Activated CD4-positive, alpha-beta T cell treated with anti-CD3 and anti-CD28 coated beads, Interleukin-2, amount 50 U/mL, for 1 hour (primary cell): ENCODE measurements at places on chromosomes 3 and 15.

GRCh38 chr3:177351206-177351605 lies 153.9 kb upstream of the TBL1XR1 start:
- no peak for DNase-seq

- no peak for DNase-seq
Measured at GRCh38 chr3:185207481-185207880, 46.4 kb downstream of the EHHADH start.

DNA sequence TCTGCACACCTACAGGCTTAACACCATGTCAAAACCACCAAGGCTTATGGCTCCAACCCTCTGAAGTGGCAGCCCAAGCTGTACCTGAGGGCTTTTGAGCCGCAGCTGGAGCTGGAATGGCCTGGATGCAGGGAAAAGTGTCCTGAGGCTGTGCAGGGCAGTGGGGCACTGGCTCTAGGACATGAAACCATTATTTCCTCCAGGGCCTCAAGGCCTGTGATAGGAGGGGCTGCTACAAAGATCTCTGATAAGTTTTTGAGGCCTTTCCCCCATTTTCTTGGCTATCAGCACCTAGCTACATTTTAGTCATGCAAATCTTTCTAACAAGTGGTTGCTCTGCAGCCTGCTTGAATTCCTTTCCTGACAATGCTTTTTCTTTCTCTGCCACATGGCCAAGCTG lies 37.6 kb downstream of the SPATA16 start:
- DNase-seq = no peak

- no peak for DNase-seq
Measured at GRCh38 chr3:59756934-59757333, 707.1 kb upstream of the CFAP20DC start.

- DNase-seq = no peak
Measured at GRCh38 chr3:191997093-191997492, 536.1 kb downstream of the PYDC2 start.

- DNase-seq = peak; percentile 69
Measured at GRCh38 chr3:56800130-56800831, 1.5 kb downstream of the ARHGEF3 start.

DNA sequence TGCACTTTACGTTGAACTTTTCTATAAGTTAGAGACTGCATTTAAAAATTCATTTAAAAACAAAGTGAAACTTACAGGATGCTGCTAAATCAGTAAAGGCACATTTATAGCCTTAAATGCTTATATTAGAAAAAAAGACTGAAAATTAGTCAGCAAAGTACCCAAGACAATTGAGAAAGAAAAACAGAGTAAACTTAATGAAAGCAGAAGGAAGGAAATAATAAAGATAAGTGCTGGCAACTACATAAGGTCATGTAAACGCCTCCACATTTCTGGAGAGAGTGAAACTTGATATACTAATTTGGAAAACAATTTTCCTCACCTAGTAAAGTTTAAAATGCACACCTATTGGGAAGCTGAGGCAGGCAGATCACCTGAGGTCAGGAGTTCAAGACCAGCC lies 58.2 kb upstream of the ACAN start:
- no peak for DNase-seq

- no peak for DNase-seq
Measured at GRCh38 chr15:67678993-67679392, 136.5 kb downstream of the MAP2K5 start.

GRCh38 chr3:72903004-72903403 lies 15.2 kb downstream of the GXYLT2 start:
- DNase-seq = no peak

DNA sequence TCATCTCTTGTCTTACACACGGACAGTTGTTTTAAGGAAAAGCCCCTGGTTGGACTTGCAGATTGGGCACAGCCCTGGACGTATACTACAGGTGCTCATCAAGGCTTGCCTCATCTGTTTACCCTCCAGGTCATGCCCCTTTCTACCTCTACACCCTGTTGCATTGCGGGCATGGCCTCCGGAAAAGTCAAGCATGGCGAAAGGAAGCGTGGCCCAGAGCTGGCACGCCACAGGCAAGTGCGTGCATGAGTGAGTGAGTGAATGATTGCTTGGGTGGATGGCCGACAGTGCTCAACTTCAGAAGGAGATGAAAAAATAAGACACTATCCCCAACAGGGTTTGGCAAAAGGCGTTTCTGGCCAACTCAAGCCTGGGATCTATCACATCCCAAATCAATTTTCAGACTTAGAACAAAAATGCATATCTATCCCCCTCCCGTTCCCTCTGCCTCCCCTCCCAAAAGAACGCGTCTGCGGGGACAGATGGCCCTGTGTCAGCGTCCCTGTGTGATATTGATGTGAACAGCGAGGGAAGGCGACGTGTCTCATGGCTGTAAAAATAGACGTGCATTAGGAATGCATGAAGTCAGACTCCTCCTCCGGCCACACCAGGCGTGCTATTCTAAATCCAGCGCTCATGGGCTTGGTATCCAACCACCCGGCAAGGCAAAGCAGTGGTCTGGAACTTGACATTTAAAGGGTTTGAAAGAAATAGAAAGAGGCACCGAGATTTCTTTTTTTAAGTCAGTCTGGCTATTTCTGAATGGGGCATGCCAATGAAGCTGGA lies 96.0 kb downstream of the RPLP1 start:
- no peak for DNase-seq

DNA sequence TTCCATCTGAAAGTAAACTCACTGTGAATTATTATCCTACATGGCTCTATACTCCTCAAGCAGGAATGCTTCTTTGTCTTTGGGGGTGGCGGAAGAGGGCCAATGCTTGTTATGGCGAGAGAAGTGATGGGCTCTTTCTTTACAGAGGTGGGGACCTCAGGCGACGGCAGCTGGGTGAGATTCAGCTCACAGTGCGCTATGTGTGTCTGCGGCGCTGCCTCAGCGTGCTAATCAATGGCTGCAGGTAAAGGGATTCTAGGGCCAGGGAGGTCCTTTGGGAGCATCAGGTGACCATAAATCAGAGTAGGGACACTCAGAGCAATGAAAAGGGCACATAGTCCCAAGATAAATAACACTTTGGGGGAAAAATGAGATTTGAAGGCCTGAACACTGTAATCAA lies 39.0 kb downstream of the ESYT3 start:
- DNase-seq = no peak

DNA sequence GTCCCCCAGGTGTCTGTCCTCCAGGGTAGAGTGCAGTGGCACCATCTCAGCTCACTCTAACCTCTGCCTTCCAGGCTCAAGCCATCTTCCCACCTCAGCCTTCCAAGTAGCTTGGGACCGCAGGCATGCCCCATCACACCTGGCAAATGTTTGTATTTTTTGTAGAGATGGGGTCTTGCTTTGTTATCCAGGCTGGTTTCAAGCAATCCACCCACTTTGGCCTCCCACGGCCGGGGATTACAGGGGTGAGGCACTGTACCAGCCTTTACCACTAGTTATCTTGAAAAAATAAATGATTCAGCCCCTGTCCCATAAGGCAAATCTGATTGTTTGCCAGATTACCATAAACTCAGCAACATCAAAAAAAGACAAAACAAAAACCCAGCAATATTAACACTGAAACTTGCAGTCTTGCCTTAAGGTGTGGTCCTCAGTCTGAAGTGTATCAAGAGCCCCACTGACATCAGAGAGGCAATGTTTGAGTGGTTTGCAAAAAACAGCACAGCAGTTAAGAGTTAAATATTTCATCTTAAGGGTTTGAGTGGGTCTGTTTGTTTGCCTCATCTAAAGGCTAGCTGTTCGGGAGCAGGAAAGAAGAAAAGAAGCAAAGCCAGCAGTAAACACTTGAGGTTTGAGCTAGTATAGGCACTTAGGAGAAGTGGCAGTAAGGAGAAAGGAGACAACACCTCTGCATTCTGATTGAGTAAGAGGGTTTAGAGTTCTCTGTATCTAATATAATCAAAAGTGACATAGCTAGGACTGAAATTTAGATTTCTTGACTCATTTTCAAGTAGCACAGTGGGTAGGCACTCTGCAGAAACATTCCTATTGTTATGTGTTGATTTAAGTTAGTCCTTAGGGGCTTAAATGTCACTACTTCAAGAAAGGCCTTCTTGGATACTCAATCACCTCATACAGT lies 26.3 kb upstream of the EDEM1 start:
- no peak for DNase-seq

GRCh38 chr3:149327156-149327555 lies 6.3 kb downstream of the TM4SF18 start:
- DNase-seq = no peak
